ENCODE measurements at places on chromosomes 2 and 18.

DNA sequence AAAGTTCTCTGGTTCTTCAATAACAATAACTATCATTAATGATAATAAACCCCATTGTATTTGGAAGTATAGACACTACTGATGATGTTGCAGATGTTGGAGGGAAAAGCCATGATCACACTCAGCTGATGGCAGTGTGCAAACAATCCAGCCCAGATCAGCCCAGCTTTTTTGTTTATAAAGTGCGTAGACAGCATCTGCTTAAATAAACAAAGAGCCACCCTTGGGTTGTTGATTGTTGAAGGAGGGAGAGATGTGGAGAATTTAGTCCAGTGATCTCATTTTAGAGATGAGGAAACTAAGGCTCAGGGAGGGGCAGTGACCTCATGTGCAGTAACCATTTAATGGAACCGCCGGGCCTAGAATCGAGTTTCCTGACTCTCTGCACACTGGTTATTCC lies 56.0 kb upstream of the MEX3C start:
- no peak for DNase-seq

DNA sequence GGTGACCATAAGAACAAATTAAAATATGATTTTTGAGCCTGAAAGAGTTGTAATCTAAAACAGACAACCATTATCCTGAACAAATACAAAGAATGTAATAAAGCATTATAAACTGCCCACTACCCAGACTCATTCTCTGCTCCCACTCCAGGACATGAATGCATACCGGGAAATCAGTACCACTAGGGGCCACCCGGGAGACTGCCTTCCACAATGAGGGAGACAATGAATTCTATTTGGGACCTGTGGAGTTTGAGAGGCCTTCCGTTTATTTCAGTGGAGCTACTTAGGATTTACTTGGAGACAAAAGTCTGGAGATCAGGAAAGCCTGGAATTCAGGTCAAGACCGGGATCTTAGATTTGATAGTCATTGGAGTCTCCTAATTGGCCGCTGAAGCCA lies 50.0 kb downstream of the NAB1 start:
- no peak for DNase-seq

- no peak for DNase-seq
Measured at GRCh38 chr18:12571630-12572029, 86.3 kb downstream of the SPIRE1 start.

DNA sequence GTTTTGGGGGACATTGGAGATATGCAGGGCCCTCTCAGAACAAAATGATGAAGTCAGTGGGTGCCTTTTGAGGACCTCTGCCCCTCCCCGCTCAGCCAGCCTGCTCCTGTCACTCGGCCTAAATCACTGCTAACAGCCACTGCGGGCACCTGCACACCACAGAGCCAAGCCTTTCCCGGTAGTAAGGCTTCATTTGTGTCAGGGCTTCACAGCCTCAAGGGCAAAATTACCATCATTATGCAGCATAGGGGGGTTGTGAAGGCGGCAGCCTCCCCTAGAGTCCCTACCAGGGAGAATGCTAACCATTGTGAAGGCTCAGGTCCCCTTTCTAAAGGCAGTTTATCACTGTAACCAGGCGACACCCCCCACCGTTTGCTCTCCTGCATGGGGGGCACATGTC lies 519.8 kb upstream of the MYT1L start:
- no peak for DNase-seq

DNA sequence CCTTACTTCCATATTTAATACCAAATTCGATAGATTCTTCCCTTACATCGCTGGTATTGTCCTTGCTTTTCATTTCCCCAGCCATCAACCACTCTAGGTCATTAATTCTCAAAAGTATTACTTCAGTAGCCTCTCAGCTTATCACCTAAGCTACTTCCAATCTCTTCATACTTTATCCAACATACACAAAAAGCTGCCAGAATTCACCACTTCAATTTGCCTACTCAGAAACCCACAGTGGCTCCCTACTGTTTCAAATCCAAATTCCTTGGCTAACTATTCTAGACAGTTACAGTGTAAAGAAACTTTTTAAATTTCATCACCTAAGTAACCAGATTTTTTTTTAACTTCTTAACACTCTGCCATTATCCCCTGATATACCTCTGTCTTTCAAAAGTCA lies 4.7 kb downstream of the SLC25A12 start:
- DNase-seq, result no peak

DNA sequence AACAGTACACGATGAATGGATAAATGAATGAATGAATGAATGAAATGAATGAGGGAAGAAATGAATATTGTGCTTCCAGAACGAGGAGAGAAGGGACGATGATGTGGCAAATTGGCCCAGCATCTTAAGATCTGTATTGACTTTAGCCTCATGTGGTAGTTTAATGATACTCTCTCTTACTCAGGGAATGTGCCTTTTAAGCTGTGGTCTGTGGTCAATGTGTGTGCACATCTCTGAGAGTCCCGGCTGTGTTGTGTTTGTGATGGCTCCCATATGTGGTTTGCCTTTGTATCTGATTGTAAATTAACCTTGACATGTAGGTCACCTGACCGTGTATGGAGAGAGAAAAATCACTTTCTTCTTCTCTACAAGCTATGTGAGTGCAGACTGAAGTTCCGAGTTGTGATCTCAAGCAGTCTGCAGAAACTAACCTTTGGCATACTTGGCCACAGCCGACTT lies 91.2 kb downstream of the NEDD4L start:
- no peak for DNase-seq

DNA sequence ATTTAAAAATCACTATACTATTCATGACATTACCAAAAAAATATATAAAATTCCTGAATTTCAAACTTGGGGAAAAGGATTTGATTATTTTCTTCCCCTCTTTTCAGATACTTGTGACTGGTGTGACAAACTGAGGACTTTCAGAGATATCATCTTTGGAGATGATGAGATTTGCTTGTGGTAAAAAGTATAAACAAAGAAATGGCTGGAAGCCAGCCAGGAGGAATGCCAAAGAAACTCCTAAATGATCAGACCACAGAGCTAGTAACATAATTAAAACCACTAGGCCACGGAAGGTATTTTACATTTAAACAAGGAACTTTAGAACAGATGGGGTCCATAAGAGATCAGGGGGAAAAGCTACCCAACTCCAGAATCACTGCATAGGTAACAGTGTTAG lies 58.7 kb downstream of the PIGN start:
- DNase-seq, result no peak

- no peak for DNase-seq
Measured at GRCh38 chr2:52880872-52881271, 886.7 kb upstream of the CHAC2 start.

GRCh38 chr2:102141970-102142828 lies at the start of gene IL1R1:
Gene IL1R1 (plus strand): TSS chr2:102142746. CDS start chr2:102157725, 14,979 bp downstream.
- DNase-seq, result no peak

DNA sequence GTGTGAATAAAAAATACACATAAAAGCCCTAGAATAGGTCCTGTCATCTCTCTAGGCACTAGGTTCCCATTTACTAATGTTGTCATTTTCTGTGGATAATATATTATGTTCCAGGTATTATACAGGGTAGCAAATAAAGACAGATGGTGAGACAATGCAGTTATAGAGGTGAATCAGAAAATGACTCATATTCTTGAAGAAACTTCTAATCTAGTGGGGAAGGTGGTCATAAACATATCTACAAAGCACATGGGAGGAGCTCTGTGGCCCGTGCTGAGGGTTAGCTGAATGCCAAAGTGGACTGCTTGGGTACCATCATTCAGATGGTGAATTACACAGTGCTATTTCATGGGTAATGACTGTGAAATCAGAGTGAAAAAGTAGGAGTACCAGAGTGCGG lies 700.9 kb downstream of the ERBB4 start:
- no peak for DNase-seq

DNA sequence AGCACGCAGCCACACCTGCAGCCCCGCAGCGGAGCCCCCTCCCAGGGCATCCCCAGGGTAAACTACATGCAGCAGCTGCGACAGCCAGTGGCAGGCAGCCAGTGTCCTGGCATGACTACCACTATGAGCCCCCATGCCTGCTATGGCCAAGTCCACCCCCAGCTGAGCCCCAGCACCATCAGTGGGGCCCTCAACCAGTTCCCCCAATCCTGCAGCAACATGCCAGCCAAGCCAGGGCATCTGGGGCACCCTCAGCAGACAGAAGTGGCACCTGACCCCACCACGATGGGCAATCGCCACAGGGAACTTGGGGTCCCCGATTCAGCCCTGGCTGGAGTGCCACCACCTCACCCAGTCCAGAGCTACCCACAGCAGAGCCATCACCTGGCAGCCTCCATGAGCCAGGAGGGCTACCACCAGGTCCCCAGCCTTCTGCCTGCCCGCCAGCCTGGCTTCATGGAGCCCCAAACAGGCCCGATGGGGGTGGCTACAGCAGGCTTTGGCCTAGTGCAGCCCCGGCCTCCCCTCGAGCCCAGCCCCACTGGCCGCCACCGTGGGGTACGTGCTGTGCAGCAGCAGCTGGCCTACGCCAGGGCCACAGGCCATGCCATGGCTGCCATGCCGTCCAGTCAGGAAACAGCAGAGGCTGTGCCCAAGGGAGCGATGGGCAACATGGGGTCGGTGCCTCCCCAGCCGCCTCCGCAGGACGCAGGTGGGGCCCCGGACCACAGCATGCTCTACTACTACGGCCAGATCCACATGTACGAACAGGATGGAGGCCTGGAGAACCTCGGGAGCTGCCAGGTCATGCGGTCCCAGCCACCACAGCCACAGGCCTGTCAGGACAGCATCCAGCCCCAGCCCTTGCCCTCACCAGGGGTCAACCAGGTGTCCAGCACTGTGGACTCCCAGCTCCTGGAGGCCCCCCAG lies 254.1 kb downstream of the GLI2 start:
- no peak for DNase-seq

DNA sequence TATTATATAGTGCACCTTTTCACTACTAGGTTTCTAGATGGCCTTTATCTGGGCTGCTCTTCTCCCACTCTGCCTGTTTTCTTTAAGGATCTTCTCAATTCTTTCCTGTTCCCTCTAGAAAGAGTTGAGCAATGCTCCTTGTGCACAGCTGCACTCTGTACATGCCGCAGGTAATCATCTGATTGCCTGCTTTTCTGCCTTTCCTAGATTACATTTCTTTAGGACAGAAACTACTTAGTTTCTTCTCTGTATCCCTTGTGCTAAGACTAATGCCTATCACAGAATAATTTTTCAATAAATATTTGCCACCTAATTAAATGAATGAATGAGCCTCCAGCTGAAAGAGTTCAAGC lies 802.4 kb upstream of the ID2 start:
- no peak for DNase-seq

GRCh38 chr2:168522446-168522845 lies 66.4 kb downstream of the CERS6 start:
- no peak for DNase-seq

DNA sequence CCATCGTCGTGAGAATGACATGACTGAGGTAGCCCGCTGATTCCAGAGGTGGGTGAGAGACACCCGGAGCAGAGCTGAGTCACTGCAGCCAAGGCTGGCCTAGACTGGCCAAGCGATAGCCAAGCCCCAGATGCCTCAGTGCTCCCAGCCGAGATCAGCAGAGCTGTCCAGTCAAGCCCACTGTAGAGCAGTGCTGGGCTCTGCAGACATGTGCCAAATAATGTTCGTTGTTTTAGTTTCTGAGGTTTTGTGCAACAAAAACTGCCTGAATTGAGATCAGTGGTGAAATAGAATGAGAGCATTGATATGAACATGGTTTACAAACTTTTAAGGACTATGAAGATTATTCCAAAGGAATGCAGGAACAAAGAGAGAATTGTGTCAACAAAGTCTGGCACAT lies 42.1 kb downstream of the INSIG2 start:
- no peak for DNase-seq

- no peak for DNase-seq
Measured at GRCh38 chr2:186308347-186308746, 177.7 kb upstream of the ZC3H15 start.

DNA sequence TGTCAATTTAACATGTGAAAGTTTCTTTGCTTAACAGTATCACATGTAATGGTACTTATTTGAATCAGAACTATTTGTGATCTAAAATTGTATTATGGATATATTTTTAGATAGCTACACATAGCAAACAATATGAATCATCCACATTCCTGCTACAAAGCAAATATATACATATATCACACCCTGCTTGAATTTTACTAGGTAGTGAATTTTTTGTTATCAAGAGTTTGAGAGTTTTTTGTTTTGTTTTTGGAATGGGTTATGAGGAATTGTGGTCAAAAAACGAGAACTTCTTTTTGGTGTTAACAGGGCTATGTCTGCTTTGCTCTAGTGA lies 635.7 kb downstream of the NRXN1 start:
- no peak for DNase-seq

GRCh38 chr2:222869252-222869560 lies 8.4 kb downstream of the ACSL3 start:
- no peak for DNase-seq

- no peak for DNase-seq
Measured at GRCh38 chr2:121570036-121570666, 39.5 kb downstream of the RNU4ATAC start.

GRCh38 chr2:74204436-74204835 lies 6.0 kb downstream of the MTHFD2 start:
- no peak for DNase-seq

DNA sequence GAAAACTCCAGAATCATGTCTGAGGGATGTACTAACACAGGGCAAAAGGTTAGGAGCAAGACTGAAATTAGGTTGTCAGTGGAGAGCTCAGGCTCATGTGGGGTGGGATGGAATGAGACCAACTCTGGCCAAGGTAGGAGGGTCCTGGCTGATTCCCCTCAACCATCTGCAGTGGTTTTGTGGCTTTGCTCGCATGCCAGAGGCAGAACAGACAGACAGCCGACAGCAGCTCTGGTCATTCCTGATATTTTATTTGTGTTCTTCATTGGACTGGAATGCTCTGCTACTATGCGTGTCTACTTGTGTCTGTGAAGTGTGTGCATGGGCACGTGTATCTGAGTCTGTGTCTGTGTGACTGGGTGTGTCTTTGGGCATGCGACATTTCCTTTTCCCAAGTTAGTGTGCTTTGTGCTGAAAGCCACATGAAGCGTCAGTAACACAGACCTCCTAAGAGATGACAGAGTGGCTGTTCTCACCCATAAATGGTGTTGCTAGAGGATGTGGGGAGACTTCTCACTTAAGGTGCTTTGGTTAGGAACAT lies 239.5 kb downstream of the CNTNAP5 start:
- DNase-seq, result no peak

DNA sequence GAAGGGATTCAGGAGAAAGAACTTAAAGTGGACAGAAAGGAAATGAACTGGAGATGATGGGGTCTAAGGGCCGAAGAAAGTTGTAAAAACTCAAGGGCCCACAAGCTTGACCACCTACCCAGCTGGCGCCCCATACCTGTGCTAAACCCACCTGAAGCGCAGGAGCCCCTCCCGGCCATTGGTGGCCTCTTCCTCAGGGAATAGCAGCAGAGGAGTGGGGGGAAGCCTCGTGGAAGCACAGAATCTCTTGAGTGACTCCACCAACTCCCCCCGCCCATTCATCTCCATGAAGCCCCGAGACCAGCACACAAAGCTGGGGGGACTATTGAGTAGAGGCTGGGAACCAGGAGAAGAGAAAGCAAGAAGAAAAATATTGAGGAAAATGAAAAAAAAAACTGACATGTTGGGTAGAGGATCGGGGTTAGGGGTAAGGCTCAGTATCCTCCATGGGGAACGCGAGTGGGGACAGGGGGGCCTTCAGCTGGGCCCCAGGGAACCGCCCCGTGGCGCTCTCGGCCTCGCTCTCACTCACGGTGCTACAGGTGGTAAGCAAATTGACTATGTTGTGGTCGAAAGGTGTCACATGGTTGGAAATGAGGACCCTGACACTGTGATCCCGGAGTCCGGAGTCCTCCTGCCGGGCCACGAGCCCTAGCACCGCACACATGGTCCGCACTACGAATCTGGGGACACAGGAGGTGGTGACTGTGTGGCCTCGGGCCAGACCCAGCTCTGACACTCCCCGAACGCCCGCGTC lies 728 bp downstream of the AUP1 start:
- no peak for DNase-seq
